ENCODE measurements at places on chromosomes 13 and 19.

GRCh38 chr13:107466326-107467099, 748.8 kb downstream of the LIG4 start:
- no peak for DNase-seq

DNA sequence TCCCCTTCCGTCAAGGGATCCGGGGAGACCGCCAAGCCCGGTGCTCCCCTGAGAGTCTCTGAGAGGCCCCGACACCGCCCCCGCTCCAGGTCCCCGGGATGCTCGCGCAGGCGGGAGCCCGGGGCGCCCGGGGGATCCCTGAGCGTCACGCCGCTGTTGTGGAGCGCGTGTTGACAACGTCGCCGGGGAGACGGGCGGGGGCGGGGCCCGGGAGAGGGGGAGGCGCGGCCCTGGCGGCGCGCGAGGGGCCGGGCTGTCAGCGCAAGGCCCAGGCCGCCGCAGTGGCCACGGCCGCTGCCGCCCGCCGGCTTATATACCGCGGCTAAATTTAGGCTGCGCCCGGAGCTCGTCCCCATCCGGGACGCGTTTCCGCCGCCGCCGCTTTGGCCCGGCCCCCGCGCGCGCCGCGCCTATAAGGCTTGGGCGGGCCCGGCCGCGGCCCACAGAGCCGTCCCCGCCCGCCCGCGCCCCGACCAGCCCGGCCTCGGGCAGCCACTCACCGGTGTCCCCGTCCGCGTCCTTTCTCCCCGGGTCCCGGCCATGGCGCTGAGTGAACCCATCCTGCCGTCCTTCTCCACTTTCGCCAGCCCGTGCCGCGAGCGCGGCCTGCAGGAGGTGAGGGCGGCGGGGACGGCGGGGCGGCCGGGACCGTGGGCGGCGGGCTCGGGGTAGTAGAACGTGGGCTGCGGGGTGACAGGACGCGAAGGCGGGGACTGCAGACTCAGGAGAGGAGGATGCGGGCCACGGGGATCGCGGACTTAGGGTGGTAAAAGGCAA, at the start of gene KLF2:
Gene KLF2, plus strand, starts transcription at position 443 of the 777 bp plus-strand sequence. Its CDS starts 98 bp downstream, at position 541.
- DNase-seq = peak; percentile 60

DNA sequence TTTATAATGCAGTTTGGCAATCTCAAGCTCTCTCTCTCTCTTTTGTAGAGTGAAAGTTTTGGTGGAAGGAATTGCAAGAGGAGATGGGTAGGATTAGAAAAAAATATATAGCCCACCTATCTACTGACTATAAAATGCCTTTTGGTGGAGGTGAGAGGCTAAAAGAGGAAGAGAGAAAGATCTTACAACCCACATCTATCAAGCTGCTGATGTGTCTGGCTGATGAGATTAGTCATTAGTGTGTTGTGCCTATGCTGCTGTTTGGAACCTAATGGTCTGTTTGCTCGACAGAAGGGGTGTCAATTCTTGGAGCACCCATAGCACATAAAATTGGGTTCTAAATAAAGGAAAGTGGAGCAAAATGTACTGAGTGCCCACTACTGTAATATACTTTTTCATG, 411.0 kb downstream of the HS6ST3 start:
- DNase-seq = no peak

- DNase-seq = peak; percentile 62
Observed at GRCh38 chr19:16330368-16330801, 5.8 kb downstream of the KLF2 start.

GRCh38 chr13:77725071-77725470, 27.6 kb downstream of the SLAIN1 start:
- DNase-seq = no peak

DNA sequence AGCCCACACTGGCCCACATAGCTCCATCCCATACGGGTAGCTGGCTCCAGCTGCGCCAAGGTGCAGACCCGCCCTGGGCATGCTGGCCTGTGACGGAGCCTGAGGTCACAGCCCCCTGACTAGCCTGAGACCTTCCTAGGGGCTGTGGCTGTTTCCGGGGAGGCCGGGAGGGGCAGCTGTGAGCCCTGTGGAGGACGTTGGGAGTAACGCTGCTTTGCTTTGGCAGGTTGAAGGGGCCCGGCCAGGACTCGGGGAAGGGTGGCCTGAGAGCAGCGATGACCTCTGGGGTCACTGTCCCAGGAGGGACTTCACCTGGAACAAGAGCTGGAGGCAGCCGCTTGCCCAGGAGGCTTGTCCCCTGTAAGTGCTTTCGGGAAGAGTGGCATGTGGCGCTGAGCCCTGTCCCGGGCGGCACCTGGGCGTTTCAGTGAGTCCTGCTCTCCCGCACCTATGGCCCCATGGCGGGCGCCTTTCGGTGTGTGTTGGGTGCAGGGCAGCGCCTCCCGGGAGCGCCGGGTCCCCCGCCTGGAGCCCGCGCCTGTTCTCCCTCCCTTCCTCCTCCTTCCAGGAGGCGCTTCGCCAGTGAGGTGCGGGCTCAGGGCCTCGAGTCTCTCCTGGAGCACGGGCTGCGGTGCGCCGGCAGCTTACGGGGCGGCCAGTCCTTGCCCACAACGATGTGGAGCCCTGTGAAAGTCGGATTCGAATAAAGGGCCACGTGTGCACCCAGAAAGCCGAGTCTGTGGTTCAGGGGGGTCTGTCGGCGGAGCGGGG, 1.1 kb upstream of the FAM174C start:
- no peak for DNase-seq

Data from stimulated activated CD8-positive, alpha-beta memory T cell treated with anti-CD3 and anti-CD28 coated beads, Interleukin-15, amount 100 ng/mL, for 24 hours (primary cell).